Kidney (tissue), 22 donors: ENCODE measurements at places on chromosomes 6 and 20.

DNA sequence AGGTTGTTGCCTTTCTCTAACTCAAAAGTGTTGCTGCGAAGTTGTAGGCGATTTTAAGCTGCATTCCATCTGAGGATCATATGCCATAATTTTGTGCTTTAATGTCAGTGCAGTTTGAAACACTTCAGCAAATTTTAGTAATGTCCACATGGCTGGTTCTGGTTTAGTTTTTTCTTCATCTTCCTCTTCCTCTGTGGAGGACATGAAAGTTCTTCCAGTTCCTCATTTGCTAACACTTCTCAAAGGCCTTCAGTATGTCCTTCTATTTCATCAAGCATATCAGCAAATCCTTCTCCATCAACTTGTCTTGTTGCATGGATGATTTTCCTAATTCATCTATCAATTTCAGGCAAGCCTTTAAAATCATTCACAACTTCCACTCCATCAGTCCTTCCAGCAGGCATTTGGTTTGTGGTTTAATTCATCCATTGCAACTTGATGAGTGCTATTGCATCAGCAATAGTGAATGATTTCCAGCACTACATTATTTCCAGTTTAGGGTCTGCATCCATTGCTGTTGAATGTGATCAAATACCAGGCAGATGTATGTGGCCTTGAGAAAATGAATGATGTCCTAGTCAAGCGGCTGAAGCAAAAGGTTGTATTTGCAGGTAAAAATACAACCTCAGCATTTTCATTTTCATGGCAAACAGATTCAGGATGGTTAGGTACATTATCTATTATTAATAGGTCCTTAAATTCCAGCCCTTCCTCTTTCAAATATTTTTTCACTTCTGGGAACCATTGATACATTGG, 20.2 kb downstream of the SHLD1 start:
- DNase-seq, result no peak
- no peaks in the 10 kb centered on the region for H3K36me3 ChIP-seq
- H3K4me3 ChIP-seq, result no peak overlapping the region
- H3K27me3 ChIP-seq, result no peaks in the 10 kb centered on the region
- H3K27ac ChIP-seq, result no peak overlapping the region

DNA sequence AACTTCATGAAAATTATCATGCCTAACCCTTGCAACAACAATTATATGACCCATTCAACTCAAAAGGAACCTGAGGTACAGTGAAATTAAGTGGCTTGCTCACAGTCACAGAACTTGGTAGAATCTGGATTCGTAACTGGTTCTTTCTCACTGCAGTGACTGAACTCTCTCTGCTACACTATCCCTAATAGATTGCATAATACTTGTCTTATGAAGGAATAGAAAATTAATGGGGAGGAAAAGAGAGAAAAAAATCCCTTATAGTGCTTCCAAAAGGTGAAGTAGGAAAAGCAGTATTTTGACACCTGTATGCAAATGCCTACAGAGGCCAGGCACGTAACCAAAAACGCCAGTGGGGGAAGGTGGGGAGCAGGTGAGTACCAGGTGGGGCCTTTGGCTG, 186.6 kb downstream of the LY86 start:
- no peaks in the 10 kb centered on the region for H3K27me3 ChIP-seq
- H3K4me1 ChIP-seq, result no peaks in the 10 kb centered on the region
- H3K27ac ChIP-seq, result no peak overlapping the region
- no peak overlapping the region for H3K4me3 ChIP-seq

- no peak for DNase-seq
- no peaks in the 10 kb centered on the region for H3K4me1 ChIP-seq
- no peaks in the 10 kb centered on the region for H3K27me3 ChIP-seq
- H3K36me3 ChIP-seq, result peaks cover 9% of the 10 kb centered on the region
- H3K4me3 ChIP-seq, result no peak overlapping the region
These were observed 13.6 kb downstream of the FBXO30 start for GRCh38 chr6:145801021-145801420.

DNA sequence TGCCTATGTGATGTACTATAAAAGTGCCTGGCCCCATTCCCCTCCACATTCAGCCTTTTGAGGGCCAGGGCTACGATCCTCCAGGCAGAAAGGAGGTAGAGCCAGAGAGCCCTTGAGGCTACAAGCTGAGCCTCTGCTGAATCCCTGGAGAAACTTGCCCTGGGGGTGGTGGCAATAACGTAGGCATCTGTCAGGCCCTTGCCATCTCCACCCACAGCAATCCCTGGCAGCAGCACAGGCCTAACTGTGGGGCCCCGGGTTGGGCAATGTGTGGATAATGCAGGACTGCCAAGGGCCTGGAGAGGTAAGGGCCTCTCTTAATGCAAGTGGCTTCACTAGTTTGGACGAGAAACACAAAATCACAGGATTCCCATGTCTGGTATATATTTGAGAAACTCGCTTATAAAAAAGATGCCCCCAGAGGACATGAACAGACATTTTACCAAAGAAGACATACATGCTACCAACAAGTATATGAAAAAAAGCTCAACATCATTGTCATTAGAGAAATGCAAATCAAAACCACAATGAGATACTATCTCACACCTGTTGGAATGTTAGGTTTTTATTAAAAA, 99.0 kb downstream of the QRSL1 start:
- H3K27me3 ChIP-seq, result no peaks in the 10 kb centered on the region
- DNase-seq, result no peak

GRCh38 chr20:37567671-37568588, 40.3 kb upstream of the BLCAP start:
- H3K27me3 ChIP-seq, result no peaks in the 10 kb centered on the region
- no peak overlapping the region for H3K4me3 ChIP-seq
- no peaks in the 10 kb centered on the region for H3K36me3 ChIP-seq
- H3K27ac ChIP-seq, result no peak overlapping the region

DNA sequence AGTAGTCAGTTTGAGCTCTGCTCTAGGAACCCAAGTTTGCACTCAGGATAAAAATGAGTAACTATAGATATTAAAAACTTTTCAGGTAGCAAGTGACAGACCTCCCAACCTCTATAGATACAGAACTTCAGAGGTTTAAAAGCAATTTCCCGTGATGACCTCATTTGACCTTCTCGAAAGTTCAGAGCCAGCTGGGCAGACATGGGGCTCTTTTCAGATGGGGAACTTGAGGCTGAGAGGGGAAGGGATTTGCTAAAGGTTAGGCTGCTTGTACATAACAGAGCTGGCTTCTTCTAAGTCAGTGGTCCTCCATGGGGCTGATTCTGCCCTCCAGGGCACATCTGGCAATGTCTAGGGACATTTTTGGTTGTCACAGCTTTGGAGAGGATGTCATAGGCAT, 58.8 kb upstream of the ZNF831 start:
- H3K4me3 ChIP-seq, result no peak overlapping the region
- H3K27me3 ChIP-seq, result no peaks in the 10 kb centered on the region
- no peak overlapping the region for H3K27ac ChIP-seq
- no peaks in the 10 kb centered on the region for H3K36me3 ChIP-seq
- no peaks in the 10 kb centered on the region for H3K4me1 ChIP-seq
- DNase-seq, result no peak

- DNase-seq, result no peak
- no peak overlapping the region for H3K27ac ChIP-seq
- no peak overlapping the region for H3K4me3 ChIP-seq
- no peaks in the 10 kb centered on the region for H3K36me3 ChIP-seq
These were observed 157.3 kb downstream of the BACH2 start for GRCh38 chr6:90139272-90139817.

- DNase-seq, result no peak
- no peaks in the 10 kb centered on the region for H3K36me3 ChIP-seq
- H3K27me3 ChIP-seq, result no peaks in the 10 kb centered on the region
- no peak overlapping the region for H3K27ac ChIP-seq
These were observed 342.1 kb downstream of the CDH4 start for GRCh38 chr20:61594198-61594597.

DNA sequence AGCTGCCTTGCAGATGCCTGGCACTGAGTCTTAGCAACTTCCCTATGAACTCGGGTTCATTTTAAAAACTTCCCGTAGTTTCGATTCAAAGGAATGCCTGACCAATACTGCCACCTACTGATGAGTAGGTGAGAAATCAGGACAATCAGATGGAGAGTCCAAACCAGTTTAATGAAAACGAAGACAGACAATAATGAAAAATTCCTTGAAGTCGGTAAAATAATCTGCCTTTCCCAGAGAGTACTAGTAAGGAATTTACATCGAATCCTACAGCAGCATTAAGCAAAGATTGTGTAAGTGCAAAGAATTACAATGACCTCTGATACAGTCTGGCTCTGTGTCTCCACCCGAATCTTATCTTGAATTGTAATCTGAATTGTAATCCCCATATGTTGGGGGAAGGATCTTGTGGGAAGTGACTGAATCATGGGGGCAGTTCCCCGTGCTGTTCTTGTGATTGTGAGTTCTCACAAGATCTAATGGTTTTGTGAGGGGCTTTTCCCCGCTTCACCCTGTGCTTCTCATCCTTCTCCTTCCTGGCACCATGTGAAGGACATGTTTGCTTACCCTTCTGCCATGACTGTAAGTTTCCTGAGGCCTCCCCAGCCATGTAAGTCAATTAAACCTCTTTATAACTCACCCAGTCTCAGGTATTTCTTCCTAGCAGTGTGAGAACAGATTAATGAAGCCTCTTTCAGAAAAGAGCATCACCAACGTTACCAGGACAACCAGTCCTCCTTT, 134.4 kb downstream of the ARHGAP18 start:
- peaks cover 2% of the 10 kb centered on the region for H3K36me3 ChIP-seq
- no peaks in the 10 kb centered on the region for H3K4me1 ChIP-seq
- H3K4me3 ChIP-seq, result peak overlapping the region; percentile 43
- DNase-seq, result no peak

- no peaks in the 10 kb centered on the region for H3K4me1 ChIP-seq
- H3K27ac ChIP-seq, result no peak overlapping the region
- H3K36me3 ChIP-seq, result no peaks in the 10 kb centered on the region
- no peaks in the 10 kb centered on the region for H3K27me3 ChIP-seq
These were observed 45.4 kb downstream of the CDS2 start for GRCh38 chr20:5172167-5172601.

- no peak overlapping the region for H3K4me3 ChIP-seq
- H3K36me3 ChIP-seq, result peaks cover 8% of the 10 kb centered on the region
- H3K4me1 ChIP-seq, result no peaks in the 10 kb centered on the region
- no peak for DNase-seq
These were observed 181.6 kb downstream of the UTRN start for GRCh38 chr6:144466716-144467115.

- no peaks in the 10 kb centered on the region for H3K27me3 ChIP-seq
- H3K4me3 ChIP-seq, result no peak overlapping the region
- H3K4me1 ChIP-seq, result no peaks in the 10 kb centered on the region
- no peaks in the 10 kb centered on the region for H3K36me3 ChIP-seq
These were observed 144.0 kb downstream of the GJA1 start for GRCh38 chr6:121579478-121579877.
